ENCODE measurements at places on chromosomes 2 and 18.

- peak; percentile 63 for DNase-seq
Measured at GRCh38 chr18:52060607-52061304, 279.2 kb upstream of the DCC start.

GRCh38 chr2:127041259-127041970 lies 65.5 kb downstream of the BIN1 start:
- no peak for DNase-seq

- no peak for DNase-seq
Measured at GRCh38 chr2:124520953-124521352, 495.9 kb downstream of the CNTNAP5 start.

- DNase-seq = no peak
Measured at GRCh38 chr2:49831698-49832367, 677.5 kb upstream of the FSHR start.

GRCh38 chr2:202317080-202317857 lies 51.7 kb downstream of the NOP58 start:
- no peak for DNase-seq

DNA sequence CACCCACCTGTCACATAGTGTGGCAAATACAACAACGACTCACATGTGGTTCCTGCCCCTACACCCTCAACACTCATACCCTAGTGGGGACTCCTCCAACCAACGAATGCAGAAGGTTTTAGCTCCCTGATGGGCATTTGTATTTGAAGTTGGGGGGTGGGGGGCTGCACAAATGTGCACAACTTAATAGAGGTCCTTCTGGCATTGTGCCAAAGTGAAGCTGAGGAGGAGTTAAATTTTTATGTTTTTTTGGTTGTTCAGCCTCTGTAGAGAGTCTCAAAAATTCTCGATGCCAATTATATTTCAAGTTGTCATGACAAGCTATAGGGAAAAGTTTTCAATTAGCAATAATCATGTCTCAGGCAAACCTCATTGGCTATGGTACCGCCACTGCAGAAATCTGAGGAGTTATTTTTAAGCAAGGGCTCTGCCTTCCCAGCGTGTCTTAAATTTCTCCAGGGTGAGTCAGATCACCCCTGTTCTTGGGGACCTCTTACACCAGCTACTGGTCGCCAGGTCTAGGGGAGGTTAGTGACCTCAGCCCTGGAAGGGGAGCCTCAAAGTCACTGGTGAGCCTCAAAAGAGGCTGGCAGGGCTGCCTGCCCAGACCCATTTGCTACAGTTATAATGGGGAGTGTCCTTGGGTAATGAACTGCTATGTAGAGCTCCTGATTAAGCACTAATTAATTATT lies 102.7 kb upstream of the TAF1B start:
- DNase-seq = no peak

DNA sequence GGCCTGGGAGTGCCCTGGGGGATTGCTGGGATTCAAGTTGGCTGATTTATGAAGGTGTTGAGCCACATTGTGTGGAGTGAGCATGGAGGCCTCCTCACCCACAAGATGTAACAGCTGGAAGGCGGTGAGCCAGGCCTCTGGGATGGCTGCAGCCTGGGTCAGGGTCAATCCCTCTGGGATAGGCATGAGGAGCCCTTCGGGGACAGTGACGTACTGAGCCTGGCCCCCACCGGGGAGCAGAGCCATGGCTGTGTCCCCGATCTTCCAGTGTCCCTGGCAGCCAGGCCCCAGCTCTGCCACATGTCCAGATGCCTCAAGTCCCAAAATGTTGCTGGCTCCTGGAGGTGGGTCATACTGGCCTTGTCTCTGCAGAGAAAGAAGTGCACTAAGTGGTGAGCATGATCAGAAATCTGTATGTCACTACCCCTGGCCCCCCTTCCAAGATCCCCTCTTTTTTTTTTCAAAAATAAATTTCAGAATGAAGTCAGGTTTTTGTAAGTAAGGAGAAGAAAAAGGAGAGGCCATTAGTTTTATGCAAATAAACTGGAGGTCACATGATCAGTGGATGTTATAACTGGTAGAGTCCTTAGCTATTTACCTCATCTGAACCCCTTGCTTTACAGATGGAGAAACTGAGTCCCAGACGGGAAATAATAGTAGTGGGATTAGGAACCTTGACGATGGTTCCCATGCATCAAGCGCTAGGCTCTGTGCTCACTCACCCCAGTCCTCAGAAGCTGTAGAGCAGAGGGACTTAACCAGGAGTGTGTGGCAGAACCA lies 1.7 kb downstream of the TP53I3 start:
- DNase-seq = no peak

- no peak for DNase-seq
Measured at GRCh38 chr2:177335917-177336450, 56.6 kb upstream of the AGPS start.
